ENCODE measurements at places on chromosomes 7 and 10.

DNA sequence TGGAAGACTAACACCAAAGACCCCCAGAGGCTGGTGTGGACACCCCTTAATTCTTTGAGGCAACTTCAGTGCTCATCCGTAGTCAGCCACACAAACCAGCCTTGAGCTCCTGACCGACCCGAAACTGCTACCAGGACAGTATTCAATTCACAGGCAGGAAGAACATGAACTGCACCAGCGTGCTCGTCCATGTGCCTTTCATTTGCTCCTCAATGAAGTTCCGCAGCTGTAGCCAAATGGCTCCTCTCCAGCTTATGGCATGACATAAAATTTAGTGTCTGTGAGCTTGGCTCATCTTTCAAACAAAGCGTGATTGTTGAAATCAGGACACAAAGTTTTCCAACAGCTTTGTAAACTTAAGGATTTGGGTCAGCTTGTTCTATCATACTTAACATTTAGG, 144.1 kb upstream of the FAM171A1 start:
- peak; percentile 74 for DNase-seq

DNA sequence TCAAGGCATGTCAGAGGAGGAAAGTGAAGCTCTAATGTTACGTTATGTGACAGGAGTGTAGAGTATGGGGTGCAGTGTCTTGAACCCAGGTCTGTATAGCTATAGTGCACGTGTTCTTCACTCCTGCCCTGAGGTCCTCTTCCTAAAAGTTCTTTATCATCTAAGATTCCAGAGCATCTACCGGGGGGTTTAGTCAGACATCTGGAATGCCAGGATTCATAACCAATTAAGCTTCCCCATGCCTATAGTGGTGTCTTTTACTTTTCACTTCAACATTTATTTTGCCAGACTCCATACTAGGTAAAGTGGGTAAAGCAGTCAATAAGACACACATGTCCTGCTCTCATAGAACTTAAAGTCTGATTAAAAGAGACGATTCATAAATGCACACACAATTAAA, 22.4 kb downstream of the PPP1R3C start:
- DNase-seq, result no peak

- DNase-seq, result no peak
These were observed 339.4 kb downstream of the SFMBT2 start for GRCh38 chr10:7071421-7071820.

- no peak for DNase-seq
These were observed 11.7 kb upstream of the ZNF862 start for GRCh38 chr7:149826344-149827088.

GRCh38 chr10:101897633-101898032, 54.0 kb upstream of the KCNIP2 start:
- DNase-seq, result no peak

DNA sequence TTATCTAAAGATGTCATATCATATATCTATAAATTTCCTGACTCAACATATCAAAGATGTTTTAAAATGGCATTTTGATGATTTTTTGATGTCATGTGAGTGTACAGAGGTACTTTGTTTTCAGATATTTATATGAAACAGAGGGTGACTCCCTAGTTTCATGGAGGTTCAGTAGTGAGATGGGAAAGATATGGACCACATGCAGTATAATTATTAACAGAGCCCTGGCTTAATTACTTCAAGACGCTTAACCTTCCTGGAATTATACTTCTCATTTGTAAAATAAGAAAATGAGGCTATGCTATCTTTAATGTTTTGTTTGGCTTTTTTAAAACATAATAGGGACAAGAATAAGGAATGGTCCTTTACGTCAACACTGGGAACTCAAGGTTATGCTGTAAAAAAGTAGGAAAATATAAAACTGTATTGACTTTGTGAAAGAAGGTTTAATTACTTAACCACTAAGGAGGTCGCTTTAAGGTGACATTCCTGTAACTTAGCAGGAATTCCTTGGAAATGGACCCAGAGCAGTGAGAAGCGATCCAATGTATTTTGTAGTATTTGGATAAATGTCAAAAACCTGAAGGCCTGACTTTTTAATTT, 821.0 kb upstream of the IGFBP3 start:
- DNase-seq, result no peak

GRCh38 chr7:111951052-111951451, 255.1 kb downstream of the DOCK4 start:
- no peak for DNase-seq

GRCh38 chr10:38228394-38228793, 134.3 kb downstream of the ZNF37A start:
- no peak for DNase-seq

- no peak for DNase-seq
These were observed 15.9 kb downstream of the ADAM12 start for GRCh38 chr10:126372396-126372795.

DNA sequence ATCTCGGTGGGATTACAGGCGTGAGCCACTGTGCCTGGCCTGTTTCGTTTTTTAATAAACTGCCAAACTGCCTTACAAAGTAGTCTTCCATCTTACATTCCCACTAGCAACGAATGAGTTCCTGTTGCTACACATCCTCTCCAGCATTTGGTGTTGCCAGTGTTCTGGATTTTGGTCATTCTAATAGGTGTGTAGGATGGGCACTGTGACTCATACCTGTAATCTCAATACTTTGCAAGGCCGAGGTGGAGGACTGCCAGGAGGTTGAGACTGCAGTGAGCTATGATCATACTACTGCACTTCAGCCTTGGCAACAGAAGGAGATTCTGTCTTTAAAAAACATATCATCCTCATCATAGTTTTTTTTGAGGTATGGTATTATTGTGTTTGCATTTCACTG, 21.4 kb upstream of the RSBN1L start:
- no peak for DNase-seq

DNA sequence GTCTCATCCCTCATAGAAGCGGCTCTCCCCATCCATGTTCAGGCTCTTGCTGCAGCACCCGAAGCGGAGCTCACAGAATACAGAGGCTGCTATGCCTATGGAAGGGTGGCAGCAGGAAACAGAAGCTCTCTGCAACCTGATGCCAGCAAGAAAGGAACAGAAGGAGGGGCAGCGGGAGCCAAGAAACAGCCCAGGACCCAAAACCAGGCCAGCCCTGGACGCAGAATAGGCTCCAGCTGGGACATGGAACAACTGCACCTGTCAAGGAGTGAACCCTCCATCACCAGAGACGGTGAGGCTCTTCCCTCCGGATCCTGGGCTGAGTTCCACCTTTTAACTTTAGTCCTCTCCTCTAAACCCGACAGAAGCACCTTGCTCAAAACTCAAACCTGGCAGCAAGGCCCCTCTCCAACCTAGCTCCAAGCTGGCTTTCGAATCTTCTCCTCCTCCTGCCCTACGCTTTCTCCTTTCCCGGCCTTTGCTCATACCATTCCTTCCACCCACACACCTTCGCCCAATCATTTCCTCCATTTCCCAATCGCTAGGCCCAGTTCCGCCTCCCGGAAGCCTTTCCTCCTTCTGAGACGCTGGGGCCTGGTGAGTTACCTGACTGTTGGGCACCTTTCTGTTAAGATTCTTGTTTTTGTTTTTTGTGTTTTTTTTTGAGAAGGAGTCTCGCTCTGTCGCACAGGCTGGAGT, 122.8 kb upstream of the ZNF92 start:
- no peak for DNase-seq

GRCh38 chr7:47568547-47568946, 13.4 kb downstream of the TNS3 start:
- peak; percentile 77 for DNase-seq

DNA sequence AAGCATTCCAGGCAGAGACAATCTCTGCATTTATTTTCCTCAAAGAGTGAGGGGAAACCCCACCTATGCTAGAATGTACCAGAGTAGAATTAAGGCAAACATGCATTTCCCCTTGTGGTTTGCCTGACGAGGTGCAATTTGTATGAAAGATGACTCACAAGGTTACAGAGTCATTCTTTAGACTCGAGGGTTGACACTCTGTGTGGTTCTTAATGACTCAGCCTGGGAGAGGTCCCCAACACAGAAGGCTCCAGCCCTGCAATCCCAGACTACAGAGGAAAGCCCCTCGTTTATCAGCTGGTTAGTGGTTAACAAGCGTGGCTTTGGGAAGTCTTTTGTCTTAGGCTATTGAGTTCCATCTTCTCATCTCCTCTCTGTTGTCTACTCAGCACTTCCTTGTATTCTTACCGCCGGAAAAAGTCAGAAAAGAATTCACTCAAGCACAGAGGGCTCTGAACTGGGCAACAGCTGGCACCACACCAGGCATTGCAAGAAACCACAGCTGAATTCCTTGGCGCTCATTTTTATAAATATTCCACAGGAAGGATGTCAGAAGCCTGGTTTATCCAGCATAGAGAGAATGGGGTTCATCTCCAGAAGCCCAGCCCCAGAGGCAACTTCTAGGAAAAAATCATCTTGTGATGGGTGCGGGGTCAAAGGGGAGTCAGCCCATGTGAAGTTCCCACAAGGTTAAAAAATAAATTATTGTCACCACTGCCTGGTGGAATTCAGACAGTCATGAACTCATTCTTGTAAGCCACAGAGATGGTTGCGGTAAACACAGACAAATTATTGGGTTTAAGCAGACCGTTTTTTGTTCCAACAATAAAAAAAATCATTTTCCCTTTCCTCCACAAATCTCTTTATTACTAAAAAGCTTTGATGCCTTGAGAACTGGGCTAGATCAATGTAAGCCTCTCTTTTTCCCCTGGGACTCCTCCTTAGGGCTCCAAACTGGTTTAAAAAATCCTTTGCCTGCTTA, 24.5 kb upstream of the SVIL start:
- DNase-seq, result no peak

GRCh38 chr10:88417387-88418030, 165.6 kb downstream of the RNLS start:
- DNase-seq, result no peak

GRCh38 chr10:6018422-6018821, 41.1 kb upstream of the IL15RA start:
- no peak for DNase-seq

DNA sequence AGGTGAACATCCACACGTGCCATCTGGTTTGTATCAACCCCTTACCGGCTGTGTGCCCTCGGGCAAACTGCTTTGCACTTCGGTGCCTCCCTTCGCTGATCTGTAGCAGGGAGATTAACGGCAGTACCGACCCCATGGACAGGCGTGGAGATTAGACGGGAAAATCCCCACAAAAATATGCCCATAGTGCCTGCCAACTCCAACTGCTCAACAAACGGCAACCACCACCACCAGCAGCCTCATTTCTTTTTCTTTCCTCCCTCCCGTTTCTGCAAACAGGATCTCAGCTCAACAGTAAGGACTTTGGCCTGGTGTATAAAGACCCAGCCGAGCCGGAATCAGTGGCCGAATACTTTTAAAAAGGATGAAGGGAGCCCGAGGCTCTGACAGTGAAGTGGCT, 31.0 kb downstream of the CHST15 start:
- DNase-seq, result no peak

DNA sequence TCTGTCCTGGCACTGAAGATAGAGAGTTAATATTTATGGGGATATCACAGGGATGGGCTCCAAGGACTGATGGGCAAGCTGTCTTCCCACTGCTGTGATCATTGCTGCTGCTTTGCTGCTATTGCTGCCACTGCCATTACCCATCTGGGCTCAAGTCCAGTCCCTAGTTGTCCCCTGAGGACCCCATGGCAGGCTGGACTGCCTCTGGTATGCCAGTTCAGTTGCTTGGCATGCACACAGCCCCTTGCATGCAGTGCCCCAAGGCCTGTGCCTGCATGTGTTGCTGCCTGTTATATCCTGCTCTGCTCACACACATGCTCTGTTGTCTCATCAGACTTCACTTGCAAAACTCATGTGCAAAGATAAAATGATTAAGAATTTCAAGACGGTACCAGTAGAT, 109.5 kb downstream of the ADRA2A start:
- DNase-seq, result no peak

GRCh38 chr10:26689399-26689798, 8.1 kb upstream of the PDSS1 start:
- DNase-seq, result no peak

GRCh38 chr7:36487756-36488336, 98.2 kb downstream of the ANLN start:
- peak; percentile 58 for DNase-seq

GRCh38 chr7:44980393-44981034, 1.7 kb upstream of the MYO1G start:
- no peak for DNase-seq

- DNase-seq, result no peak
These were observed 240.6 kb upstream of the GNAI1 start for GRCh38 chr7:79893991-79894390.

- DNase-seq, result no peak
These were observed 9.7 kb downstream of the STAMBPL1 start for GRCh38 chr10:88889559-88890337.
